ENCODE measurements at places on chromosomes 5 and 9.
A peak's percentile ranks its signal among the peaks of the same experiment; 100 is the strongest.

DNA sequence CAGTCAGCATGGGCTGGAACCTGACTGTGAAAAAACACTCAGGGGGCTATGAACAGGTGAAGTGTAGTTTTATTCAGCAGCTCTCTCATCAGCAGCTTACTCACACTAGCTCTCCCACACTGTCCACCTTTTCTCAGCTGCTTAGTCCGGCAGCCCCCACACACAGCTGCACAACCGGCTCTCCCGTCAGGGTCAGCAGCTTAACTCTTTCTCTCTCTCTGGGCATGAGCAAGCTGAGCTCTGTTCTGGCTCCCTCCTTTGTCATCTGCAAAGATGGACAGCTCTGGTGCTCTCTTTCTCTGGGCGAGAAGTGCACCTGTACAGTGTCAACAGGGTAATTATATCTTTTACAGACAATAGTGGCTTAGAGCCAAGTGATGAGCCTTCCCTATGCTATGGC, 8.2 kb downstream of the DMAC1 start:
- no peak for DNase-seq

DNA sequence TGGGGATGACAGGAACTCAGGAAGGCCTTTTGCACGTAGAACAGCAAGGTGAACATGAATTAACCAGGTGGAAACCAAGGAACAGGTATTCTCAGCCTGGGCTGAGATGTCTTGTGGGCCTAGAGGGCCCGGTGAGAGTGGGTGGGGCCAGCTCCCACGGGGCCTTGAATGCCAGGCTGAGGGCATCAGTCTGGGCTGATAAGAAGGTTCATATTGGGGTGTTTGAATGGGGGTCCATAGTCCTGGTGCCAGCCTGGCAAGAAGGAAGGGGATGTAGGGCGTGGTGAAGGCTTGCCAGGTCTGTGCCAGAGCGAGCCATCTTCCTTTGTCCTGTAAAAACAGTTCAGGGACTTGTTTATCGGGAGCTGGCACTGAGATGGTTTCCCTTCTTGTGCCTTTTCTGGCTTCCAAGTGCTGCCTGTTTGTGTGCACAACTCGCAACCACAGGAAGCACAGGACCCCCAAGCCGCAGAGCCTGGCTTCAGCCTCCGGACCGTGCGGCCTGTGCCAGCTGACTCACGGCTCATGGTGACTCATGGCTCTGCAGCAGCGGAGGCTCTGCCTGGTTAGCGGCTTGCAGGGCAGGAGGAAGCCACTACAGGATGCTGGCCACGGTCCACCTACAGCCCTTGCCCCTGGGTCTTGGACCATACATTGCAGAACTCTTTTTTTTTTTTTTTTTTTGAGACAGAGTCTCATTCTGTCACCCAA, 2.4 kb downstream of the CARD19 start:
- peak; percentile 35 for DNase-seq

DNA sequence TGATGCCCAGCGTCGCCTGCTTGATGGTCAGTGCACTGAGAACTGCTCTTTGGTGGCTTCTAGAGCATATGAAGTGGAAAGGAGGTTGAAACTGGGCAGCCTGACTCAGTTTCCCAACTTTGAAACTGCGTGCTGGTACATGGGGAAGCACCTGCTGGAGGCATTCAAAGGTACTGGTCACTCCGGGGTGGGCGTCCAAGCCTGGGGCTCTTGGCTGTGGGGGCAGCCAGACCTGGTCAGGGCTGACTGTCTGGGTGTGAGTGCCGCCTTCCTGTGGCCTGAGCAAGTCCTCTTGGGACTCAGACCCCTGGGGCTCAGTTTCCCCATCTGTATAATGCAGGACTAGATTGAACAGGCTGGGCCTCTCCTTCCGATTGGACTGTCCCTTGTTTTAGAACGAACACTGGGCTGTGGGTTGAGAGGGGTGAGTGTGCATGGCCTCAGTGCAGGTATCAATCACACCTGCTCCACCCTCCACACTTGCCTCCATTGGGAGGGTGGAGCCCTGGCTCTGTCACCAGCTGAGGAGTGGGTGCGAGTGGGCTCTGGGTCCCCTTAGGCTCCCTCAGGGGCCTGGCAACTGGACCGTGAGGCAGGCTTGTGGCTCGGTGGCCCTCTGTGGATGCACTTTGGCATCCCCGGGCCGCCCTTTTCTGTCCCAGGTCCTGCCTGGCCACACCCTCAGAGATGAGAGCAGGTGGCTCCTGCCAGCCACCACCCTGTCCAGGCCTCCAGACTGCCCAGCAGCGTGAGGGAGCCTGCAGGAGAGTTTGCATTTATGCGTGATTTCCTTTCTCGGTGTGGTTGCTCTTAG, 80.2 kb downstream of the PHF2 start:
- DNase-seq: no peak

- no peak for DNase-seq
Measured at GRCh38 chr9:109158651-109159050, 8.4 kb downstream of the FRRS1L start.

DNA sequence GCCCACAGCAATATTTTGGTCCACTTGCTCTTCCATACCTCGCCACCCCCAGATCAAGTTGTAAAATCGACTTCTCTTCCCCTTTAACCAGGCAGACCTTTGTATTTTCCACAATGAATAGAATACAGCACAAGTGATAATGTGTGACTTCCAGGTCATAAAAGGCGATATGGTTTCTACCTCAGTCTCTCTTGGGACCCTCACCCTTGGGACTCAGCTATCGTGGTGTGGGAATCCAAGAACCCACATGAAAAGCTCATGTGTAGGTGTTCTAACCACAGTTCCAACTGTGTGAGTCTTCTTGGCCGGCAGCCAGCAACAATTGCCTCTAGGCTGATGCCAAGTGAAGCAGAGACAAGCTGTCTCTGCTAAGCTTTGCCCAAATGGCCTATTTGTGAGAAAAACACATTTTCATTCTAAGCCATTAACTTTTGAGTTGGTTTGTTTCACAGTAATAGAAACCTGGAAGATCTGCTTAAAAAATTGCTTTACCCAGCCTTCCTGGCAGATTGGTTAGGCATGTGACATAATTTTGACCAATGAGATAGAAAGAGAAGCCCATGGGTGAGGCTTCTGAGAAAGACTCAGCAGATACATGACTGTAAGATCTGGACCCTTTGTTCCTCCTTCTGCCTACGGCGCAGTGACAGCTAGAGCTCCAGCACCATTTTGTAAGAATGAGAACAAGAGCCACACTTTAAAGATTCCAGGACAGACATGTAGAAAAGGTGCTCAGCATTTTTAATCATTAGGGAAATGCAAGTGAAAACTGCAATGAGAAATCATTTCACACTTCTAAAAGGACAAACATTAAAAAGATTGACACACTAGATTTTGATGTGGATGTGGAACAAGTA, 18.3 kb upstream of the MLLT3 start:
- DNase-seq: peak; percentile 40

DNA sequence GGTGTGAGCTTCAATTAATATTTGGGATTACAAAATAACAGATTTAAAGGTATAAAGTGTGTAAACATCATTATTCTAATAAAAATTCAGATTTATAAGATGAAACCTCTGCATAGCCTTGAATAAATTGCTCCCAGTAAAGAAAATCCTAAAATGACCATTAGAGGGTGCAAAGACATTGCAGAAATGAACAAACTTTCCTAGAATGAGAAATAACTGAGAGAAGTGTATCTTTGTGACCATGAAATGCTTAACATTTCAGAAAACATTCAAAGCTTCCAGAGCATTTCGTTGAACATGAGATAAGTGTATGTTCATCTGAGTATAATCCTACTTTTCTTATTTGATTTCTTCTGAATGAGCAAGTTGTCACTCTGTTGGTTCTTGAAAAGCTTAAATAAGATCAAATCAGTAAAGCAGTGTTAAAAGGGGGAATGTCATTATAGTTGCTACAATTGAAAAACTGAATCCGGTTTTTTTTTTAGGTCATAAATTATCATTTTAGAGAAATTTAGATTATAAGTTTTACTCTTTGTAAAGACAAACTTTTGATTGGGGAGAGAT, 24.7 kb upstream of the NUDT12 start:
- no peak for DNase-seq

- peak; percentile 35 for DNase-seq
Measured at GRCh38 chr9:126915281-126915816, 767 bp downstream of the RALGPS1 start.

DNA sequence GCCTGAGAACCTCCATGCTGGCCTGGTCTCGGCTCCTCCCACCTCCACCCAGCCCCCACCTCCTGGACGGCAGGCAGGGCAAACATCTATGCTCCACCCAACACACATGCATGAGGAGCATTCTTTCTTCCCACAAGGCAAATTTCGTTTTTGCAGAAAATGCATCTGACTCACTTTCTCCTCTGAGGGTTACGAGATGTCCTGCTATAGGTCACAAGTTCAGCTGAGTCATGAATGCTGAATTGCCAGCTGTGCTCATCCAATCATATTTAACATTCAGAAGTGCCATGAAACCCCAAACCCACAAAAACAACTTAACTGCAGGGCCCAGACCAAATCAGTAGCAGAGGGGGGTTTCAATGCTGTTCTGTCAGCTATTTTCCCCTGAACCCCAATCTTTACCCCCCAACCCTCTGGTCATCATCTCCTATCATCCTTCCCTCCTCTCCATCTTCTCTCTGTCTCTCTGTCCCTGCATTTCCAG, 39.0 kb upstream of the OSMR start:
- DNase-seq: no peak

DNA sequence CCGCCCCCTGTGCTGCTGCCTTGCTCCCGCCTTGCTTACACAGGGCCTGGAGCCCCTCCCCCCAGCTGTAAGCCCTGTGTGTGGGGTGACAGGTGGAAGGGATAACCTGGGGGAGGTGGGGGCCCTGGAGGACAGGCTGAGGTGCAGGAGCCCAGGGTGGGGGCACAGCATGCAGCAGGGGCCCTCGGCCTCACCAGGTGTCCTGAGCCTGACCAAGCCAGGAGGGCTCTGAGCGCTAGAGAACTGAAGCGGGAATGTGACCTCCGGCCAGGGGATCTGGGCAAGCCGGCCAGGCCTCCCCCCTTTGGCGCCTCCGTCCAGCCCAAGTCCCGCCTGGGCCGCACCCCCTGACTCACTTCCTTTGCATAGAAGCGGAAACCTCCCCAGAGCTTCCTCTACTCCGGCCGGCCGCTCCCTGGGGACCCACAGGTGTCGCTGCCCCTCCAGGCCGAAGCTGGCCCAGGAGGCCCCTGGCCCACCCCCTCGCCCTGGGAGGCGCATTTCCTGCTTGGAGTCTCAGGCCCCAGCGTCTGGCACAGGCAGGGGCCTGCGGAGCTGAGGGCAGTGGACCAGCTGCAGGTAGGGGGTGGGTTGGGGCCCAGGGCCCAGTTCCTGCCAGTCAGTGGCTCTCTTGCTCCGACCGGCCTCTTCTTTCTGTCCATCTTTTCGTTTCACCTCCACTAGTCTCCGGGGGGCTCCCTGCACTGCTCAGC, at the start of gene TOR4A:
TOR4A (plus strand) TSS at position 398 of the 713 bp plus-strand sequence. CDS start 964 bp downstream, outside the sequence.
- DNase-seq: peak; percentile 32

DNA sequence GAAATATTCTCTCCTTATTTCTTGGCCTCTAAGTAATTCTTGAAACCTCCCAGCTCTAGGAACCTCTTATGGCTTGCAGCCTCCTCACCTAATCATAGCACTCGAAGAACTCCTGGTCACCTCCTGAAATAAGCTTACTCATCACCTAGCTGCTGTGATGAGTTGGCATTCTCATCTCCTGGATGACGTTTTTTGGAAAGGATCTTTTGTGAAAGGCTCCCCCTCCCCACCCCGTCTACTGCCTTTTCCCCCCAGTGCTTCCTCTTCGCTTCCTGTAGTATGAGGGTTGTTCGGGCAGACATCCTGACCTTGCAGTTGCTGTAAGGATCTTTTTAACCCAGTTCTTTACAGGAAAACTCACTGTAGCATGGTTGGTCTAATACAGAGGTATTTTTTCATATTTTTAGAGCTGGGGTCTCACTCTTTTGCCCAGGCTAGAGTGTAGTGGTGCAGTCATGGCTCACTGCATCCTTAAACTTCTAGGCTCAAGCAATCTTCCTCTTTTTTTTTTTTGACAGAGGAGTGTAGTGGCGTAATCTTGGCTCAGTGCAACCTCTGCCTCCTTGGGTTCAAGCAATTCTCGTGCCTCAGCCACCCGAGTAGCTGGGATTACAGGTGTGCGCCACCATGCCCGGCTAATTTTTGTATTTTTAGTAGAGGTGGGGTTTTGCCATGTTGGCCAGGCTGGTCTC, 41.8 kb downstream of the ARHGAP26 start:
- DNase-seq: no peak

DNA sequence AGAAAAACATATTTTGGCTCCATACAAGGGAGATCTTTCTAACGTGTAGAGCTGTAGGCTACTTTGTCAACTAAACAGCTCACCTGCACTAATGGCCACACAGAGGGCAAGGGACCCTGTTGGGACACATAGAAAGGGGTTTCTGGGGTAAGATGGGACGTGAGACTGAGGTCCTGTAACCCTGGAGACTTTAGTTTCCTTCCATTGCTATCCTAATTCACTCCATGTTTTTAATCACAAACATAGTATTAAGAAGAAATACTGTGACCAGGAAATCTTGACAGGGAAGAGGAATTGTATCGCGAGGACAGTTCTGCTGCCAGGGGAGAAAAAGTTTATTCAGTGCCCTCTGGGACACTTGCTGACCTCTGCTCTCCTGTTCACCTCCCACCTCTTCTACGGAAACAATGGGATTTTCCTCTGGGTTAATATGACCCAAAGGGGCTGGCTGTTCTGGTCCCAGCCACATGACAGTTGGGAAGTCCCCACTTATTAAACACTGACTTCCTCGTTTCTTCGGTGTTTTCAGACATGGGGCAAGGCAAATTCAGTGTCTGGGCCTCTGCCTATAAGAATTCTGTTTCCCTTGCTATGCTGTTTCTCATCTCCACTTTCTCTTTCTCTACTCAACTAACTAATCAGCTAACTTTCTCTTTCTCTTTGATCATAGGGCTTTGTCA, 106.9 kb upstream of the SEMA6A start:
- no peak for DNase-seq

- DNase-seq: no peak
Measured at GRCh38 chr5:55327281-55327680, 19.5 kb downstream of the MTREX start.

DNA sequence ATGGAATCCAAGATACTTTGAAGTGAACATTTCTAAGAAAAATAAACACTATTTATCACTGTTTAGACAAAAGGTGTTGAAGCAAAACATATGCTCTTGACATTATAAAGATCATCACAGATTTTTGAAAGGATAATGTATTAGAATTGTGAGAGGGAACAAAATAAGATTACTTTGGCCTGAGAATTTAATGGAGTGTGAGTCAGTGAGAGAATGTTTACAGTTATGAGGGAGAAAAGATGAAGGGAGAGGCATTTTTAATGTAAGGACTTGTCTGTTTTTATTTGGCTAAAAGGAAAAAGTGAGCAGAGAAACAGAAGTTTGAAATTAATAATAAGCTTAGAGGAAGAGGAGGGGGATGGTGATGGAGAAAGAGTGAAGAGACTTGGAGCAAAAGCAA, 1010.1 kb downstream of the EFNA5 start:
- no peak for DNase-seq
